Aorta (tissue), 5 donors: ENCODE measurements at places on chromosomes 13 and 19. TPM values are rescaled to one million over a fixed set of nuclear protein-coding genes. Genes with fewer than 3 reads are reported as not detected.
A peak's percentile ranks its signal among the peaks of the same experiment; 100 is the strongest.

DNA sequence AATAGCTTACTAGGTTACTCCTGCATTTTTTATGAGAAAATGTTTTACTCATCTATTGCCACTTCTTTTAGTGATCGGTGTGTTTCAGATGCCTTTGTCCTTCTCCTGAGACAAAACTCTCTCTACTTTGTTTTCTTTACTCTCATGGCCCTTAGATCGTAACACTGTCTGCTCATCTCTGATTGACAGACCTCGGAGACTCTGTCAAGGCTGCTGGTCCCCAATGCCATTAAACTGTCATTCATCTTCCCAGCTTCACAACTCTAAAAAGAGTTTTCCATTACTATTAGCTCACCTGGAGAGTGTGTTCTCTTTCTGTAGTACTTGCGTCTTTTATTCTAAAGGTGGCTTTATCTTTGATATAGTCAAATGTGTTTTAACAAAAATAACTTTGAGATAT, 765.2 kb downstream of the SLITRK1 start:
- no peaks in the 10 kb centered on the region for H3K4me1 ChIP-seq
- H3K36me3 ChIP-seq = no peaks in the 10 kb centered on the region
- no peak for DNase-seq
- no peak overlapping the region for H3K27ac ChIP-seq

DNA sequence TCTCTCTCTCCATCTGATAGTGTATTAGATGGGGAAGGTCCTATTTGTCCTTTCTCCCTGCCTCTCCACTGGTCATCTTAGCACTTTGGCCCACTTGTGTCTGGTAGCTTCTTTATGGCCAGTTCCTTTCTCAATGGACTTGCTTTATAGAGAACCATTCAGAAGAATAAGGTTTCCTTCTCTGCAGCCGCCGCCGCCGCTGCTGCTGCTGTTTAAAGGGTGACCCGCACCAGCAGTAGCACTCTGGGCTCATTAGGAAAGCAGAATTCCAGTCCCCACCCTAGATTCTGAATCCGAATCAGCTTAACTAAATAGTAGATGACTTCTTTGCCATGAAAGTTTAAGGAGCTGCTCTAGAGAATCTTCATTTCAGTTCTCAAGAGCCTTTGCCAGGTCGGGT, 490.2 kb downstream of the FOXO1 start:
- H3K36me3 ChIP-seq = no peaks in the 10 kb centered on the region
- no peaks in the 10 kb centered on the region for H3K4me1 ChIP-seq
- H3K27ac ChIP-seq = no peak overlapping the region

DNA sequence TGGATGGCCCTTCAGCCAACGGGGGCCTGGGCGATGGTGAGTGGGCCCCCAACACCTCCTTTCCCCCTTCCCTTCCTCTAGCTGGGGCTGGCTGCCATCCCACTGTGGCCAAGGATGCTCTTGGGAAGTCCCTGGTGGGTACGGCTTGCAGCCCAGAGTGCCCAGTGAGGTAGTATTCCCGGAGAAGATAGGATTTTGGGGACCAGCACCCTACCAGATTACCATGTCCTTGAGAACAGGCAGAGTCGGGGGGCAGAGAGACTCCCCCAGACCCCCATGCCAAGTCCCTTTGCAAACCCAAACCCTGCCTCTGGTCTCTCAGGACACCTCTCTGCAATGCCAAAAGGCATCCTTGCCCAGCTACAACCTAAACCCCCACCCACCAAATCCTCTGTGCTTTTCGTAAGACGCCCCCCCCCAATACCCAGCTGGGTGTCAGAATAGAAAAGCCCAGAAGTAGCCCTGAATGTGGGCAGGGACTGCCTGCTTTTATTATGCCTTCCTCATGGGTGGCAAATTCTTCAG, 1.7 kb downstream of the HIF3A start:
- DNase-seq = no peak
- H3K4me3 ChIP-seq = no peak overlapping the region
- peak overlapping the region; percentile 59 for H3K27ac ChIP-seq
- H3K4me1 ChIP-seq = peaks cover 3% of the 10 kb centered on the region
- H3K36me3 ChIP-seq = no peaks in the 10 kb centered on the region

Gene KASH5
- total RNA-seq = not detected

DNA sequence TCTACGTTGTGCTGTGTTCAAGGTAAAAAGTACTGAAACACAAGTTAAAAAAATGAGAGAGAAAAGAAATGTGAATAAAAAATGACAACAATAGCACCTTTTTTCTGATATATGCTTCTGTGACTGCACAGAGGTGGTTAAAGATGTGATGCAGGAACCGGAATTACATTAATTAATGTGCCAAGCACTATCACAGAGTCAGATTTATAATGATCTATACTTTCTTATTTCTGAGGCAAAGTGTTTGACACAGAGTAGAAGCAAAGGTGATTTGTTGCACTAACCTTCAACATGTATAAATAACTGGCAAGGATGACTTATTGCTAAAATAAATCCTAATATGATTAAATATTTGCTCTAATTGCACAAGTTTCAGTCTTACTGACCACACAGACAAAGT, 654.6 kb upstream of the SLITRK1 start:
- H3K4me3 ChIP-seq = no peak overlapping the region
- DNase-seq = no peak
- no peak overlapping the region for H3K27ac ChIP-seq
- H3K27me3 ChIP-seq = no peaks in the 10 kb centered on the region
- no peaks in the 10 kb centered on the region for H3K36me3 ChIP-seq

Gene LGALS7B
- total RNA-seq = not detected

Gene ZNF439
- total RNA-seq = 13.3 TPM

Gene C1QTNF9
- total RNA-seq = 0.42 TPM

- DNase-seq = no peak
- H3K36me3 ChIP-seq = no peaks in the 10 kb centered on the region
- no peaks in the 10 kb centered on the region for H3K27me3 ChIP-seq
These were observed 19.8 kb downstream of the DNM2 start for GRCh38 chr19:10737722-10738121.

Gene KL
- 5.9 TPM for total RNA-seq

Gene PSG3
- total RNA-seq = not detected

GRCh38 chr19:1847348-1847683, 967 bp downstream of the REXO1 start:
- H3K4me1 ChIP-seq = no peaks in the 10 kb centered on the region
- no peaks in the 10 kb centered on the region for H3K27me3 ChIP-seq
- H3K36me3 ChIP-seq = no peaks in the 10 kb centered on the region

DNA sequence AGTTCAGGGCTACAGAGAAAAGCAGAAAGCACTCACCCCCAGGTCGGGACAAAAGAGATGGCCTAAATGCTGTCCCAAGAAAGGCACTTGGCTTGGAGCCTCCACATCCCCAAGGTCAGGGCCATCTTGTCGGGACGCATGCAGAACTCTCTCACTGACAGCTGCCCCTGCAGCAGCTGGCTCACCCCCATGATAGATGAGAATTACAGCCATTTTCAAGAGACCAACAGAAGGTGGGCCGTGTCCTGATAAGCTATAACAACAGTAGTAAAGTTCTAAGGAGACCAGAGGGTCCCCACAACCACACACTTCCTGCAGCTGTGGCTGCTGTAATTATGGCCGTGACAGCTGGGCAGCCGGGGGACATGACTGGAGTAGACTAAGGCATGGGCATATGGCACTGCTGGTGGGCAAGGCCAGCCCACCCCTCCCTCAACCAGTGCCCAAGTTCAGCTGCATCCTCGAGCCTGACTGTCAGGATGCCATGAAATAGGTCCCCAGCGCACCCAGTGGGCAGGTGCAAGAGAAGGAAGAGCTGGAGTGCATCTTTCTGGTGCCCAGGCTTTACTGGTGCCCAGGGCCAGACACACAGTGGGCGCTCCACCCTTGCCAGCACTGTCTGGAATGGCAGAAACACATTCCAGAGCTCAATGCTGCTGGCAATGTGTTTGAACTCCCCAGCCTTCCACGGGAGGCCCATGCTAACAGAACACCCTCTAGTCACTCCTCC, 436.7 kb upstream of the ZNF507 start:
- no peaks in the 10 kb centered on the region for H3K27me3 ChIP-seq
- no peak overlapping the region for H3K4me3 ChIP-seq
- no peaks in the 10 kb centered on the region for H3K4me1 ChIP-seq
- H3K27ac ChIP-seq = no peak overlapping the region
- no peaks in the 10 kb centered on the region for H3K36me3 ChIP-seq
- no peak for DNase-seq

- H3K27me3 ChIP-seq = no peaks in the 10 kb centered on the region
- peak overlapping the region; percentile 82 for H3K27ac ChIP-seq
- no peak overlapping the region for H3K4me3 ChIP-seq
- H3K4me1 ChIP-seq = peaks cover 3% of the 10 kb centered on the region
- no peak for DNase-seq
These were observed 6.8 kb downstream of the ZC3H4 start for GRCh38 chr19:47106821-47107201.
